Epithelial cell of prostate (primary cell): ENCODE measurements at places on chromosomes 3 and 15.
A peak's percentile ranks its signal among the peaks of the same experiment; 100 is the strongest.

GRCh38 chr3:171652932-171653331 is 157.4 kb downstream of the PLD1 start:
- DNase-seq: no peak

DNA sequence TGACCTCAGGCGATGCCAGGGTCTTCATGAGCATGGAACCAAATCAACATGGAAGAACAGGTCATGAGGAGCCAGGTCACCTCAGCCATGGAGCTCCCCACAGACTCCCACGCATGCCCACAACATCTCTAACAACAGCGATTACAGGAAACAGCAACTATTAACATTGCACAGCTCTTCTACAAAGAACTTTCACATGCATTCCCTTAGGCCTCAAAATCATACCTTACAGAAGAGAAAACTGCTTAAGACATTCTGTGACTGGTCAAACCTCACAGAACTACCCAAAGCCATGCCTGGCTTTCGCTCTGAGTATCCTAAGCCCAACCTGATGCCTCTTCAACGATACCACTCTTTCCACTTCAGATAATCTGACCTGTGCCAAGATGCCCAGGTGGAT is 117.8 kb downstream of the OXNAD1 start:
- DNase-seq: no peak

- DNase-seq: no peak
Measured at GRCh38 chr3:4674216-4674615, 181.1 kb downstream of the ITPR1 start.

GRCh38 chr15:36284911-36285310 is 294.5 kb upstream of the CDIN1 start:
- no peak for DNase-seq

GRCh38 chr3:29331456-29332194 is 50.8 kb downstream of the RBMS3 start:
- DNase-seq: no peak

DNA sequence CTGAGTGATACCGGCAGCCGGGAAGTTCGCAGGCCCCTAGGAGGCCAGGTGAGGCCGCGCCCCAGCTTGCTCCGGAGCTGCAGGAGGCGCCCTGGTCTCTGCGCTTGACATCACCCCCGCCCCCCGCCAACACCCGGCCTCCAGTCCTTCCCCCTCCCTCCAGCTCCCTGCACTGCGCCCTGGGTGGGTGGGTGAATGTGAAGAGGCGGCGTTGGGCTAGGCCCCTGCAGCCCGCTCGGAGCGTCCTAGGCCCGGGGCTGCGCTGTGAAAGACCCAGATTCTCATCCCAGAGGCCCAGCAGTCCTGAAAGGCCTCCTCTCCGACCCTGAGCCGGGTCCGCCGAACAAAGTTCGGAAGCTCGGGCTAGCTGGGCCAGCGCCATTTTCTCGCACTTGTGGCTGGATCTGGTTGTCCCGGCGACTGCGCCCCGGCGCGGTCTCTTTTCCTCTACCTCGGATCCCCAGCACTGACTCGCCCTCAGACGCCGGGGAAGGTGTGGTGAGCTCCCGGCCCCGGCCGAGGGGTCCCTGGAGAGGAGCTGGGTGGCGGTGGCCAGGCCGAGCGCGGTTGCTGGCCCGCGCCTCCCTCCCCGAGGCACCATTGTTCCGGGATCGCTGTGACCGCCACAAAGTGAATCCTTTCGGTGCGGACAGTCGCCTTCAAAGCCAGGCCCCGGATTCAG is 12.9 kb downstream of the ZIC4 start:
- DNase-seq: no peak

DNA sequence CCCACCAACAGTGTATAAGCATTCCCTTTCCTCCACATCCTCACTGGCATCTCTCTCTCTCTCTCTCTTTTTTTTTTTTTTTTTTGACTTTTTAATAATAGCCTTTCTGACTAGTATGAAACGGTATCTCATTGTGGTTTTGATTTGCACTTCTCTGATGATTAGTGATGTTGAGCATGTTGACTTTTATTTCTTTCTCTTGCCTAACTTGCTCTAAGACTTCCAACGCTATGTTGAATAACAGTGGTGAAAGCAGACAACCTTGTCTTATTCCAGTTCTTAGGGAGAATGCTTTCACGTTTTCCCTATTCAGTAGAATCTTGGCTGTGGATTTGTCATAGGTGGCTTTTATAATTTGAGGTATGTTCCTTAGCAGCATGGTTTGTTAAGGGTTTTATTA is 249.4 kb upstream of the MDFIC2 start:
- no peak for DNase-seq

DNA sequence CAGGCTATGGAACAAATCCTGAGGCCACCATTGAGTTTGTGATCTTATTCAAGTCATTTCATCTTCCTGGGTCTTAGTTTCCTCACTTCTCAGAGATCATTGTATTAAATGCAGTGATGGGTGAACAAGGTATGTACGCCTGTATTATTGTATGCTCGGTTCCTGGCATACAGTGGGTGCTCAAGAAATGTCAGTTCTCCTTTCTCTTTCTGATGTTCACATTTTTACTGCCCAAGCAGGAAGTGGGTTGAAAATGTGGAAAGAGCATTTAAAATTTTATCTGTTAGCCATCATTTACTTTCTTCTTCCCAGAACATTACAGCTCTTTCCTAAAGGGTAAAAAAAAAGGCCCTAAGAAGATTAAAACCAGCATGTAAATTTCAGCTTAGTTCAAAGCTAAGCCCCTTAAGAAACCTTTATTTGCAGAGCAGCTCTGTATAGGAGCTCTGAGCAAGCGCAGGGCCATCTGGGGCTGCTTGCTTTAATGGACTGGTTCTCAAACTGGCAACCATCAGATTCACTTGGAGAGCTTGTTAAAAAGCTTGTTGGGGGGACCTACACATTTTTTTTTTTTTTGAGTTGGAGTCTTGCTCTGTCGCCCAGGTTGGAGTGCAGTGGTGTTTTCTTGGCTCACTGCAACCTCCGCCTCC is 179.4 kb downstream of the CHST2 start:
- DNase-seq: no peak

- DNase-seq: no peak
Measured at GRCh38 chr15:32834156-32834555, 116.4 kb downstream of the GREM1 start.

- DNase-seq: no peak
Measured at GRCh38 chr3:55244247-55244646, 242.9 kb downstream of the WNT5A start.

DNA sequence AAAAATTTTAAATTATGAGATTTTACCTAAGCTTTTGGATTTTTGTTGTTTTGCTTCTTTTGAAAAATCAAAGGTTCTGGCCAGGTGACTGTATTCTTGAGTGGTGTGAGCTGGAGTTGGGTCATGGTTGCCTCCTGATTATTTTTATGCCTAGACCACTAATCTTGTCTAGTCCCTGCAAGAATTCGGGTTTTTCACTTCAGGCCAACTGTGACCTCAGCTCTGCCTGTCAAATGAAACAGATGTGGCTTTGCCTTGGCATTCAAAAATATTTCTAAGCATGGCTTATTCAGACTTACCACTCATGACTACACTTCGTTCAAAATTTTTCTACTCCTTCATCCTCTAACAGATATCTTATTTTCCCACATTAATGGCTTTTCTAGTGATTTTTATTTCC is 25.4 kb upstream of the CDV3 start:
- no peak for DNase-seq

GRCh38 chr15:101313041-101313761 is 18.2 kb upstream of the SNRPA1 start:
- no peak for DNase-seq

DNA sequence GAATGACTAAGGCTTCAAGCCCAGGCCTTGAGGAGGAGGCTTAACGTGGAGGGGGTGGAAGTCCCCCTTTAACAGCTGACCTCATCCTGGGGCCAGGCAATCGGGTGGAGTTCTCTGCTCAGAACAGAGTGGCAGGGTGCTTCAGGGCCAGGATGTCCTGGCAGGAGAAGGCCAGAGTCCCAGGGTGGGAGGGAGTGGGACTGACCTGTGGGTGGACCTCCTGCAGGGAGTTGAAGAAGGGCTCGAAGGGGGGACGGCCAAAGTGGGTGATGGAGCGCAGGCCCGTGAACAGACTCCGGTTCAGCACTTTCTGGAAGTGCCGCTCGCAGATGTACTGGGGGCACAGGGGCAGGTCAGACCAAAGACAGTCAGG is 19.6 kb downstream of the DUOX2 start:
- DNase-seq: no peak

DNA sequence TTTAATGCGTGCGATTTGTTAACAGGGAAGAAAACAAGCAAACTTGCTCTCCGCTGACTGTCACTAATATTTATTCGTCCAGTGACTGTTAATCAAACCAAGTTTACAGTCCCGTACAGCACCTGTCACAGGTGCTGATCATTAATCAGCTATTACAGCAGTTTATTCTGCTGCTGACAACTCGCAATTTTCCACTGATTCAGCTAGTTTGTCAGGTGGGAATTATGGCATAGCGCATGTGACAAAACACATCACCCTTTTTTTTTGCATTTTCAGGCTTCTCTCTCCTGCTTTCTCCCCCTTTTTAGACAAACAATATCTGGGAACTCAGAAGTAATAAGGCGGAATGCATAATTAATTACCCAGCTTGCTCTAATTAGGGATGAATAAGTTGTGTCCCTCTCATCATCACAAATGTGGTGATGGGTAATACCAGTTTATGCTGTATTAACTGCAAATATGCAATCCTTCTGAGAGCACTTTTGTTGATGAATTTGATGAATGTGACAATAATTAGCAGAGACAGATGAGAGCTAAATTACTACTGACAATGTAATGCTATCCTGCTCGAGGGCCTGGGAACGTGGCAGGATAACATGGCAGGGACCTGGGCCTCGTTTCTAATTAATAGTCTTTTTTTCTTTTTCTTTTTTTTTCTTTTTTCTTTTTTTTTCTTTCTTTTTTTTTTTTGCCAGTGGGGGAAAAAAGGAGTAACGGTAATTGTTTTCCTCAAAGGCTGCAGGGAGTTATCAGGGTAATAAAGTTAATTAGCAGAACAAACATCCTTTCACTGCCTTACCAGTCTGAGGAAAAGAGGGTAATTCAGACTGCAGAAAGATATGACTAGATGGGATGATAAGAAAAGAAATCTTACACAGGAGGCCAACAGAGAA is 150.3 kb upstream of the SOX2 start:
- DNase-seq: no peak

- DNase-seq: no peak
Measured at GRCh38 chr15:33292717-33293307, 18.0 kb upstream of the RYR3 start.

GRCh38 chr3:5009506-5010109 is 30.4 kb downstream of the BHLHE40 start:
- DNase-seq: no peak

- DNase-seq: no peak
Measured at GRCh38 chr3:30576946-30577345, 29.5 kb upstream of the TGFBR2 start.

DNA sequence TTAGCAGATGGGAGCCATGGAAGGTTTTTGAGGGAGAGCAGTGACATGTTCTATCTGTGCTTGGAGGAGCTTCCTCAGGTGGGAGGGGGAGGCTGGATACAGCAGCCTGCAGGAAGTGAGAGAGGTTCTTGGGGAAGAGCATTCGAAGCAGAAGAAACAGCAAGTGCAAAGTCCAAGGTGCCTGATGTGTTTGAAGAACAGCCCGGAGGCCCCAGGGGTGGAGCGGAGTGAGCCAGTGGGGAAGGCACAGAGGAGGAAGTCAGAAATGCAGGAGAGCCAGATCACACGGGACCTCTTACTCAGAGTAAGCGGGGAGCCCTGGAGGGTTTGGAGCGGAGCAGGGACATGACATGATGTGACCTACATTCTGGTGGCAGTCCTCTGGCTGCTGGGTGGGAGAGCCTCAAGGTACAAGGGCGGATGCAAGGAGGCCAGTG is 10.8 kb downstream of the ITGA11 start:
- no peak for DNase-seq

- DNase-seq: no peak
Measured at GRCh38 chr3:12705981-12706380, 42.1 kb upstream of the RAF1 start.

DNA sequence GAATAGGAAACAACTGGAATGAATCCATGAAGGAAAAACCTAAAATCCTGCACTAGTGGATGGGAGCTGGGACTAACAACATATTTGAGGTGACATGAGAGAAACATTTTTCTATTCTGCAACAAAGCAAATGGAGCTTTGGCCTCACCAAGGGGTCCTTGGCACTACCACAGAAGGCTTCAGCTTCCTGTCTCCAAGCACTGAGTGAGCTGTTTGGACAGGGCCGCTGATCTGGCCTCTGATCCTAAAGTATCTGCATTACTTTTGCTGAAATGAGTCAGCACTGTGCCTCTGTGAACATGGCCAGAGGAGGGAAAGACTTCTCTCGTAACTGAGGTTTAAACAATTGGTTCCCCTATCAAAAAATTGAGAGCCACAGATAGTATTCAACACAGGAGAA is 9.0 kb downstream of the ARPP21 start:
- no peak for DNase-seq

- no peak for DNase-seq
Measured at GRCh38 chr3:52402706-52403270, 42.1 kb downstream of the SEMA3G start.

- no peak for DNase-seq
Measured at GRCh38 chr15:52162260-52162659, 28.9 kb downstream of the GNB5 start.

GRCh38 chr3:64058566-64058965 is 35.3 kb upstream of the PSMD6 start:
- no peak for DNase-seq

GRCh38 chr3:159734681-159735080 is 254.0 kb upstream of the IL12A start:
- DNase-seq: no peak

DNA sequence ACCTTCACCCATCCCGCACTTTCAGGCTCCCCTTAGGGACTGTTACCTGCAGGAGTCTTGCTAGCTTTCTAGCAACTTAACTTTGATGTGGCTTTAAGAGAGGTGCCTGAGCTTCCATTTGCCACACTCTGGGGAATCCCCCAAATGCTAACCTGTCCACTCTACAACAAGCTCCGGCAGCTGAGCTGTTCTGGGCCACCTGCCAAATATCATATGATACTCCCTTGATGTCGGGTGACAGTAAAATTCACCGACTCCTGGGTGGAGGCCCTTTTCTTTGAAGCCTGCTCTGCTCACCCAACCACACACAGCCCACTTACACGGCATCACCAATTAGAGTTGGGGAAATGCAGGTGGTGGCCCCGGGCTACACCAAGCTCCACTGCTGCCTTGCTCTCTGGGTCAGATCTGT is 38.0 kb upstream of the XCR1 start:
- DNase-seq: peak; percentile 24

DNA sequence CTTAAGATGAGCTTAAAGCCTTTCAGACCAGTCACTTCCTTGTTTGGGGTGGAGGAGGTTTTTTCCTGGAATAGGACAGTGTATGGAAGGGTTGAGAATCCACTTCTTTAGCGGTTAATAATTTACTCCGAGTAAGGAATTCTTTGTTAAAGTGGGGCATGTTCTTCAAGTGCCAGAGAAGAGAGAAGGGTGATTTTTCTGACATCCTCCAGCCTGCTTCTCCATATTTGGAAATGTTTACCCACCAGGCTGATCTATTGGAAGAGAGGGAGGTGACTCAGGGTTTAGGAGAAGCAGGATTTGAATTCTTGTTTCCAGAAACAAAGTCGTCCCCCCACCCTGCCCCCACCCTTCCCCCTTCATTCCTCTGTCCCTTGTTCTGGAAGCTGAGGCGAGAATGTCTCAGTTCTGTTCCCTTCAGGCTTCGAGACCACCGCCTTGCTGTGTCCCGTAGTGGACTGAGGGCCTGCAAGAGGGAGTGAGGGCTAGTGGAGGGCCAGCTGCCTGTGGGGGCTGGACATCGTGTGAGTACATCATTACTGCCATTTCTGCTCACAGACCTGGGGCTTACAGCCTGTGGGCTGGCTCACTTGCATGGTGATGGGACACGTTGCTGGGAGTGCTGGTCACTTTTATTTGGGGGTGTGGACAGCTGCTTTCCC is 58.5 kb downstream of the LPP start:
- no peak for DNase-seq
